ENCODE measurements at places on chromosomes 1 and 21.

DNA sequence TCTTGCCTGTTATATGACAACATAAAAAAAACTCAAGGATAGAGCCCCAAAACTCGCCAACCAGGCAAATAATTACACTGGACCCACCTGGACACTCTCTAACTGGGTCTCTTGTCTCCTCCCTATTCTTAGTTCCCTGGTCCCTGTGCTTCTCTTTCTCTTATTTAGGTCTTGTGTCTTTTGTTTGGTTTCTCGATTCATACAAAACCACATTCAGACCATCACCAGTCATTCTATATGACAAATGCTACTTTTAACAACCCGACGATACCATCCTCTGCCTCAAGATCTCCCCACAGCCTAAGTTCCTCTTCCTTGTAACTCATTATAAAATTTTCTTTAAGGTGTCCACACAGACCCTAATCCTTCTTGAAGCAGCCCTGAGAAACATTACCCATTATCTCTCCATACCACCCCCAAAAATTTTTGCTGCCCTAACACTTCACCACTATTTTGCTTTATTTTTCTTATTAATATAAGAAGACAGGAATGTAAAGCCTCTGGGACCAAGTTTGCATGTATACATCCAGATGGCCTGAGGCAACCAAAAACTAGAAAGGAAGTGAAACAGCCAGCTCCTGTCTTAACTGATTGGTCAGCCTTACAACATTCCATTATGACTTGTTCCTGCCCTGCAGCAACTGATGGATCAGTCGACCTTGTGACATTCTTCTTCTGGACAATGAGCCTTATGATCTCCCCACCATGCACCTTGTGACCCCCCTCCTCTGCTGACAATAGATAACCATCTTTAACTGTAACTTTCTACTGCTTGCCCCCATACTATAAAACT lies 638.2 kb downstream of the AMY1C start:
- no peak for DNase-seq

DNA sequence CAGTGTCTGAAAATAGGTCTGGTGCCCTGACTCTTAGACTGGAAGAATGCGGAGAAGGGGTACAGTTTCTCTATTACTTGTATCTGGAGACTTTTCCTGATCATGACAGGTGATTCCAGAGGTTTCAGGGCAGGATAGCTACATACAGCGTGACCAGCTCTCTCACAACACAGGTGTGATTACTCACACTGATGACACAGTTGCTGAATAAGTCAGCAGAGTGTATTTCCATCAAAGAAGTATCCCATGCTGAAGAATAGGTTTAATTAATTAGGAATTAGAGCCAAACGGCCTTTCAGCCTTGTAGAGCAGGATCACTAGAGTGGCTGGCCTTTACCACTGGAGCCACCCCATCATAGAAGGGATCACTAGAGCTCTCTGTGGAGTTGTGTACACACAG lies 298.6 kb downstream of the LMX1A start:
- no peak for DNase-seq

DNA sequence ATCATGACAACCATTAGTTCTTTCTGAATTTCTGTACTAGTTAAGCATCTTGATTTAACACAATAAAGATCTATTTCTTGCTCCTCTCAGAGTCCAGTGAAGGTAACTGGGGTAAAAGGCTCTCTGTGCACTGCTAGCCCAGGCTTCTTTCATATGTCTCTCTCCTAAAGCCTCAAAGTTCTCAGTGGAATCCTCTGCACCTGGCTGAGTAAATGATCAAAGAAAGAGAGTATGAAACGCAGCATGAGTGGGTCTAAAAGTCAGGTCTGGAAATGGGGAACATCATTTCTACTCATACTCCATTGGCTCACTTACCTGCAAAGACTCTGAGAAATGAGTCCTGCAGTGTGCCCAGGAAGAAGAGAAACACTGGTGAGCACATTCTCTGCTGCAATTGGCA lies 418.5 kb downstream of the PTPRC start:
- DNase-seq, result no peak

DNA sequence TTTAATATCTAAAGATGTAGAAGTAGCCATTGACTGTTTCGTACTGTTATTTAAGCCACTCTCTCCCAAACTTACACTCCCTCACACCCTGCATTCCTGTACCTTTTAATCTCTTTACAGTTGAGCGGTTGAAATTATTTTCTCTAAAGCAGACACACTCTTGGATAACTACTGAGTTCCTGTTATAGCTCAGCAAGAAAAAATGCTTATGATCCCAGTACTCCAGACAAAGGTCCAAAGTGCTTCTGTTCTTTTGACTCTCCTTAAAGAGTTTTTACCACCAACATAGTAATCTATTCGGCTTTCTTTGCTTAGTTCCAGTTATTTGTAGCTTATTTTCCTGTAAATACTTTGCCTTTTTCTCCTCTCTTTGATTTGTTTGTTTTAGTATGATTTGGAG lies 100.1 kb downstream of the ATF6 start:
- no peak for DNase-seq

GRCh38 chr1:53579221-53580008 lies 120.2 kb downstream of the DMRTB1 start:
- DNase-seq, result no peak

GRCh38 chr1:155978325-155978972 lies at the start of gene ARHGEF2:
Gene ARHGEF2, minus strand, starts transcription at chr1:155978547. Its CDS starts 120 bp downstream, at chr1:155978427.
- DNase-seq, result peak; percentile 91

GRCh38 chr1:209895709-209896108 lies 42.3 kb upstream of the SYT14 start:
- no peak for DNase-seq

DNA sequence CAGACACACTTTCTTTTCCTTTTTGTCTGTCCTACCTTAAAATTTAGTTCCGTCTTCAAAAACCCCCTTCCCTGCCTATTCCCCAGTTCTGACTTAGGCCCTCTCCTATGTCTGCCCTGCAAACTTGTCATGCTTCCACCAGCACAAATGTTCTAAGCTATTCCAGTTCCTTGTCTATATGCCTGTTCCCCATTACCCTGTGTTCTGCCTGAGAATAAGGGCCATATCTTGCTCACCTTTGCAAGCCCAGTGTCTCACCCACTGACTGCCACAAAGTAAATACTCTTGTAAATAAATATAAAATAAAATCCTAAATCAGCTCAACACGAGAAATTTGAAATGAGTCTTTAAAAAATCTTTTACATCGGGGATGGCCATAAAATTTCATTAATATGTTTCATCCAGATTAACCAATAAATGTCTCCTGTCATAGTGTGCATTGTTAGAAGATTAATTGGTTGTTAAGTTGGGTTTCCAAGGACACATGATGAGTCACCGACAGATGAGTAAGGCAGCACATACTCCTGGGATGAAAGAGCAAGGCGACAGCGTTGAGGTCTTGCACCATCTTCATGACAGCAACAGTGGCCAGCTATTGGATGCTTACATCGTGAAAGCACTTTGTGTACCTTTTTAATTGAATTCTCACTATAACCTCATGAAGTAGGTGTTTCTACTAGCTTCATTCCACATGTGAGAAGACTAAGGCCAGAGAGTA lies 92.6 kb upstream of the NGF start:
- no peak for DNase-seq
